ENCODE measurements at places on chromosomes 1 and 21. TPM values are rescaled to one million over a fixed set of nuclear protein-coding genes. Genes with fewer than 3 reads are reported as not detected.

DNA sequence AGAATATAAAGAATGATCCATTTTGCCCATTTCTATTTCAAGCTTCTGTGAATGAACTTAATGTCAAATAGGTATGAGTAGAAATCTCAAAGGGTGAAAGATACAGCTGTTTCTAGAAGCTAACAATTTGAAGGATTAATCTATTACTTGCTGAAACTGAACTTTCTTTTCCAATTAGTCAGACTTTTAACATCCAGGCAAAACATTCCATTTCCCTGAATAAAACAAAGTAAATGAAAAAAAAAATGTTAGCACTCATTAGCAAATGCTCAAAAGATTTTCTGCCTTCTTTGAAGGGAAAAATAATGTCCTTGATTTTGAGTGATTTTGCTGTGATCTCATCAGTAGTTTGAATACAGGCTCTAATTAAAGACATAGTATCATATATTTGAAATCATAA lies 447.6 kb upstream of the PRMT6 start:
- DNase-seq = no peak

DNA sequence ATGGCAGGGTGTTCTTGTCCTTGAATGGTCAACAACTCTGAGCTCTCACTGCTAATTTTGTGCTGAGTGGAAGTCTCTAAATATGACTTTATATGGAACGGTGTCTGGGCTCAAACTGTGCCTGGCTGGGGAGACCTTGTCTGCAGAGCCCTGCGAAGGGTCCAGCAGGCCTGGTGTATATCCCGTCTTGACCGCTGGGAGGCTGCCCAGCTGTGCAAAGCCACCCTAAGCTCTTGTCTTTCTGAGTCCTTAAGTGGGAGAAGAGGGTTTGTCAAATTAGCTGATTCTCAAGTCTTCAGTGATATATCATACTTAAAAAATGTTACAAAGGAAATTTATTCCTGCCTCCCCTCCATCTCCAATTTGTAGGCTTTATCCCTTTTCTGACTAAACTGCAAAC lies 198.7 kb downstream of the KCNJ6 start:
- no peak for DNase-seq

DNA sequence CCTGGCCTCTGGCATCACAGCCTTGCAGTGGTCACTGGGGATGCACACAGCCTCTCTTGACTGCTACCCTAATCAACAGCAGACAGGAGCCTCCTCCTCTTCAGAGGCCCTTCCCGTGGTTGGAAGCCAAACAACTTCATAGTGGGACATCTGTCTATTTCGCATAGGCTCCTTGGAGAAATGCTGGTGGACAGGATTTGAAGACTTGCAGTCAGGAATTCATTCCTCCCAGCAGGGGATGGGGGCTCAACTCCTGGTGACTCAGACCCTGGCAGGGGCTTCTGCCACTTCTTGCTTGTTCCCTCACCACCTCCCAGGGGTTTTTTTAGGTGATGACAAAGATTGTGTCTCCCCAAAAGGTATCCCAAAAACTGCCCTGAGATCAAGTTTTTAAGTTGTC lies 191.7 kb upstream of the CAMK1G start:
- DNase-seq = no peak

GRCh38 chr1:99657213-99658030 lies 11.5 kb downstream of the PALMD start:
- DNase-seq = no peak

DNA sequence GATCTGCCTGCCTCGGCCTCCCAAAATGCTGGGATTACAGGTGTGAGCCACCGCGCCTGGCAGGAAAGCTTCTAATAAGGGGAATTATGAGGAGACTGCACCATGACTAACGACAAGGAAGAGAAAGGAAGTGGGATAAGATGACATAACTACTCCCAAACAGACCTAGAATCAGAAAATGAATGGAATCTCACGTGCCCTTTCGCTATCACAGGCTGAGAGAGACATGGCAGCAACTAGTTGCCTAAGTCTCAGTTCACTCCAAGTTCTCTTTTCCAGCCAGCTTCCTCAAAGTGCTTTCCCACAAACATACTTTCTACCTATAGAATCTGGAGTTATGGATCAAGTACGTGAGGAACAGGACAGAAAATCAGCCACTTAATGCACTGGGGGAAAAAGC lies 2.0 kb downstream of the PI4KB start:
- DNase-seq = no peak

GRCh38 chr1:212982430-212983152 lies 32.2 kb downstream of the VASH2 start:
- no peak for DNase-seq

DNA sequence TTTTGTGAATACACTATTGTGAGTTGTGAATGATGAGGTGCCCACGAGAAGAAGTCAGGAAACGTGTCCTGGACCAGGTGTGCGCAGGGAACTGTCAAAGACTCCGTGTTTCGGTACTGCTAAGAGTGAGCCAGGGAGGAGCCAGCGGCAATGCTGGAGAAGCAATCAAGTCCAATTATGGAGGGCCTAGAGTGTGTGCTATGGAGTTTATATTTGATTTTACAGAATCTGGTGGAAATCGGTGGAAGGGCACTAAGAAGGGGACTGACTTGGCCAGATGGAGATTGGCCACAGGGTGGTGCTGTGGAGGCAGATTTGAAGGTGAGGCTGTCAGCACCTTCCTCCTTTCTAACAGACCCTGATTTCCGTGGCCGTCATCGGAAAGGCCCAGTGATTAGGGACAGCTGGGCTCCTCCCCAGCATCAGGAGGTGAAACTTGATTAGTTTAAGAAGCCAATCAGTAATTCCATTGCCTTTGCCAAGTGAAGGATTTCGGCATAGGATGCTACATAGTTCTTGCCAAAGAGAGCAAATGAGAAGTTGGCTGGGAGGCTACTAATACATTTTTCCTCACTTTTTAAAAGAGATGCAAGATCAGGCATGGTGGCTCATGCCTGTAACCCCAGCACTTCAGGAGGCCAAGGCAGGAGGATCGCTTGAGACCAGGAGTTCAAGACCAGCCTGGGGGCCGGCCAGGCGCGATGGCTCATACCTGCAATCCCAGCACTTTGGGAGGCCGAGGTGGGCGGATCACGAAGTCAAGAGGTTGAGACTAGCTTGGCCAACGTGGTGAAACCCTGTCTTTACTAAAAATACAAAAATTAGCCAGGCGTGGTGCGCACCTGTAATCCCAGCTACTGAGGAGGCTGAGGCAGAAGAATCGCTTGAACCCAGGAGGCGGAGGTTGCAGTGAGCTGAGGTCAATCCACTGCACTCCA lies 7.0 kb downstream of the PTCH2 start:
- peak; percentile 93 for DNase-seq

Gene TRABD2B
- not detected for total RNA-seq

Gene TMEM81
- total RNA-seq = 2.3 TPM

Gene S100A8
- not detected for total RNA-seq

Gene LDLRAD1
- not detected for total RNA-seq

Gene AMPD1
- not detected for total RNA-seq

Gene PRMT2
- total RNA-seq = 110 TPM

Measured in activated CD8-positive, alpha-beta T cell treated with anti-CD3 and anti-CD28 coated beads, Interleukin-2, amount 10 ng/mL, durations not matched to agents 7 days and 5 days (primary cell).